ENCODE measurements at places on chromosomes 7 and 10.

- no peak for DNase-seq
These were observed 30.8 kb upstream of the CRYGN start for GRCh38 chr7:151470711-151471110.

GRCh38 chr7:134694299-134694698, 47.6 kb downstream of the BPGM start:
- no peak for DNase-seq

DNA sequence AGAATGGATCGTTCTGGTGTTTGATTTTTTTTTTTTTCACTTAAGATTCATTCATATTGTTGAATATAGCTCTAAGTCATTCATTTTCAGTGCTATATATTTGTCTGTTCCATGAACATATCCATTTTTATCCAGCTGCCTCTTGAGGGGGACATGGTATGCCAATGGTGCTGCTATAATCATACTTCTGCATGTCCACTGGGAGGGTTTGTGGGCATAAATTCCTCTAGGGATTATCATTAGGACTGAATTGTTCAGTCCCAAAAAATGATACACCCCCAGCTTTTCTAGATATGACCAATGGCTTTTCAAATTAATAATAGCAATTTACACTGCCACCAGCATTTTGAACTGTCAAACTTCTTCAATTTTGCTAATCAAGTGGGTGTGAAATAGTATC, 41.1 kb downstream of the CAV1 start:
- DNase-seq, result no peak

- no peak for DNase-seq
These were observed 5.3 kb upstream of the TMEM139 start for GRCh38 chr7:143279186-143280098.

GRCh38 chr10:102764470-102765161, 20.9 kb downstream of the WBP1L start:
- no peak for DNase-seq

DNA sequence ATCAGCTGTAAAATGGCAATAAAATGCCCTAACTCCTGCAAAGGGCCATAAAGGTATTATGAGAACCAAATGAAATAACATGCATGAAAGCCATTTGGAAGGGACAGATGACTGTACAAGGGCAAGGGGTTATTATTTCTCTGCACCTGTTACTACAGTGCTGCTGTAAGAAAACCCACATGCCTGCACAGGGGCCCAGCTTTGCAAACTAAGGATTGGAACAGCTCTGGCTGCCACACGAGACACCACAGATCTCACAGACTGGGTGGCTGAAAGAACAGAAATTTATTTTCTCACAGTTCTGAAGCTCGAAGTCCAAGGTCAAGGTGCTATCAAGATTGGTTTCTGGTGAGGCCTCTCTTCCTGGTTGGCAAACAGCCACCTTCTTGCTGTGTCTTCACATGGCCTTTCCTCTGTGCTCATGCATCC, 409.0 kb upstream of the NRP1 start:
- no peak for DNase-seq

DNA sequence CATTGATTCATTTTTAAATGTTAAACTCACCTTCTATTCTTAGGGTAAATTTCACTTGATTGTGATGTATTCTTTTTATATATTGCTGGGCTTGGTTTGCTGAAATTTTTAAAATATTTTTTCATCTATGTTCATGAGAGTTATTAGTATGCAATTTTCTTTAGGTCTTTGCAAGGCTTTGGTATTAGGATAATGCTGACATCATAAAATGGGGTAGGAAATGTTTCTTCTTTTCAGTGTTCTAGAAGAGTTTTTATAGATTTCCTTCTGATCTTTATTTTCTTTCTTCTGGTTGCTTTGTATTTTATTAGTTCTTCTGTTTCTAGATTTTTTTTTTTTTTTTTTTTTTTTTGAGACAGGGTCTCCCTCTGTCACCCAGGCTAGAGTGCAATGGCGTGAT, 56.3 kb downstream of the AHCYL2 start:
- DNase-seq, result no peak

DNA sequence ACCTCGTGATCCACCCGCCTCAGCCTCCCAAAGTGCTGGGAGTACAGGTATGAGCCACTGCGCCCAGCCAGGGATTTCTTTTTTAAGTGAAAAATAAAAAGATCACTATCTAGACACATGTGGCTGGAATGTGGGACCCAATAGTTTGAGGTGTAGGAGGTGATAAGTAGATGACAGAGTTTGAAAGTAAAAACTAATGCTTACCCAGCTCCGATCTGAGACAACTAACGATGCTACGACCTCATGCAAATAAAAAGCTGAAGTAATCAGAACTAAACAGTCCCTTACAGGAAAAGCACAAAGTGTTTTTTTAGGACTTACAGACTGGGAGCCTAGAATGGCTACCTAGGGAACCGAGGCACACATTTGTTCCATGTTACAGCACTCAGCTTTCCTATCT, 23.0 kb downstream of the PCGF6 start:
- DNase-seq, result no peak

DNA sequence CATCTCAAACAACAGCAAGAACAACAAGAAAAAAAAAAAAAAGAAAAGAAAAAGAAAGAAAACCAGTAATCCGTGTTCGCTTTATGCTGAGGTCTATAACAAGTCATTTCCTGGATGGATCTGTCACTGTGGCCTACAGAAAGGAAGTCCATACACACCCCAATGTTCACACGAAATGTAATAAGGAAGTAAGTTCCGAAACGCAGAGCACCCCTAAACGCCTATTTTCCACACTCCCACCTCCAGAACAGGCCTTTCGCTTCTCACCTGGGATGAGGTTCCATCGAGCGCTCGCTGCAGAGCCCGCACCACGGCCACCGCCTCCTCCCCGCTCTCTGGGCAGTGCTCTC, 735 bp downstream of the ZNF394 start:
- peak; percentile 33 for DNase-seq

GRCh38 chr10:113540845-113541548, 11.9 kb upstream of the HABP2 start:
- no peak for DNase-seq

DNA sequence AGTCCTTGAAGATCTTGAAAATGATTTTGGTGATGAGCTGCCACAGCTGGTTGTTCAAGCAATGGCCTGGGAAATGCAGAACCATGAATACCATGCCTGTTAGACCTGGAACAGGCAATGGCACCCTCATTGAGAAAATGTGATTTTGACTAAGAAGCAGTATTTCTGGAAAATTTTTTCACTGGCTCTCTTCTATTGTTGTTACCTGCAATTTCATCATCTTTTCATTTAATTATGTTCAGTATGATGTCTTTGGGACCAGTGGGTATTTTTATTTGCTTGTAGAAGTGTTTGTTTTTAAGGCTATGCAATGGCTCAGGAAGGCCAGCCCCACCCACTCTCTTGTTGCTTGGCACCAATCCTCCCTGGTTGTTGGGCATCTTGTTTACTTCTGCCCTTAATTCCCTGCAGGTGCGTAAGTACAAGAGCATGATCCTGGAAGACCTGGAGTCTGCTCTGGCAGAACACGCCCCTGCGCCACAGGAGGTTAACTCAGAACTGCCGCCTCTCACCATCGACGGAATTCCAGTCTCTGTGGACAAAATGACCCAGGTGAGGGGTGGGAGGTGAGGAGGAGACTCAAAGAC, 78.6 kb downstream of the NRF1 start:
- DNase-seq, result no peak

DNA sequence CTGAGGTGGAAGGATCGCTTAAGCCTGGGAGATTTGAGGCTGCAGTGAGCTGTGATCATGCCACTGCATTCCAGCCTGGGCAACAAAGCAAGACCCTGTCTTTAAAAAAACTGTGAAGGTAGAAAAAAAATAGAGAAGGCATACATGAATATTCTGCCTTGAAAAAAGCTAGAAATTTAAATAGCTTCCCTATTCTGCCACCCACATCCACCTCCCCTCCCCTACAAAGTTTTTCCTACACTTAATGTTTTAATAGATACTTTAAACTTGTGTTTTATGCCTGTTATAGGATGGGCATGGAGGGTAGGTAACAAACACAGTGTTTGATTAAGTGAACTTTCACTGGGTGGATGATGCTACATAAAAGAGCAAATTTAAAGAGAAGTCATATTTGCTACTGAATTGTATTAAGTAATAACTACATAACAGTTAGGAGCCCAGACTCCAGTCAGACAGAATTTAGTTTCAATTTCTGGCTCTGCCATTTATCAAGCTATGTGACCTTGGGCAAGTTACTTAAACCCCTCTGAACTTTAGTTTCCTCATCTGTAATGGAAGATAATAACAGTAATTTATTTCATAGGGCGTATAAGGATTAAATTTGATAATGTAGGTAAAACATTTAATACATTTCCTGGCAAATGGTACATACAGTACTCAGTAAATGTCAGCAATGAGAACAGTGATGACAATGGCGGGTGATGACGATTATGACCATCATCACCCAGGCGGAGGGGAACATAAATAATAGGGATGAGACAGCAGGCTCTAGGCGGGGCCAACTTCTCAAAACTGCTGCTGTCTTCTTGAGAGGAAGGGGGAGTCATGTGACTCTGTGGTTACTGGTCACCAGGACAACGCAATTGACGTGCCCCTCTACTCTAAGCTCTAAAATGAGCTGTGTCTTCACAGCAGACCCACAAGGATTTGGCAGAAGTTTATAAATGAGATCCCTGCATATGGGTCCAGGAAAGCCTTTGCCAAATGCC, 15.8 kb downstream of the DNMBP start:
- DNase-seq, result peak; percentile 31

GRCh38 chr10:87657371-87657770, 2.3 kb upstream of the PAPSS2 start:
- no peak for DNase-seq

GRCh38 chr7:98985406-98985805, 107.1 kb downstream of the TRRAP start:
- no peak for DNase-seq

DNA sequence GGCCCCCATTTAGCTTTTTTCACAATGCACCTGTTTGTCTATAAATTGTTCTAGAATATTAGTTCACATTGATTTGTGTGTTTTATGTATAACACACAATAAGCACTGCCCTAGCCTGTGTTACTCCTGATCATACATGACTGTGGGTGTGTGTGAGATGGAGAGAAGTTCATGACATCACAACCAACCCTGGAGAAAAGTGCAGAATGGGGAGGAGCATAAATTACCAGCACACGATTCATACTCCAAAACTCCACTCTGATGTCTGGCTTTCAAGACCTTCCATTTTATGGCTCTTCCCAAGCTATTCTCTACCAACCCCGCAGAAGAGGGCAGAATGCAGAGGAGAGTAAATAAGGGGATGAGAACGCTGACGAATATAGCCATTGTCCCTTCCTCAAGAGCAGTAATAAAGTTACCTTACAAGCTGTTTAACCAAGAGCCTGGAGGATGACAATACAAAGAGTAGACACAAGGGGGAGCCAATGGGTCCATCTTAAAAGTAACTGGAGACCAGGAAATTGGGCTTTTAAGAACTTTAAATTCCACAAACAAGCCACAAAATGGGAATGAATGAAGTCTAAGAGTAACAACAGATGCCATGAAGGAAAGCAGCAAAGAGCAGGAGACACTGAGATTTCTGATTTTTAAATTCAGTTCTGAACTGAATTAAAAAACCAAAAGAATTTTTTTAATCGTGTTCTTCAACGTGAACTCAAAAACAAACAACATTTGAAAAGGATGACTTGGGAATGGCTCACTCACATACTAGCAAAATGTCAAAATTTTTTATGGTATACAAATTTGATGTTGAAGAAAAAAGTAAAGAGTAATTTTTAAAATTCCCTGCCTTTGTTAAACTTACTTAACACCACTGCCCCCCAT, 159.6 kb downstream of the PARD3 start:
- DNase-seq, result no peak

- DNase-seq, result no peak
These were observed at the start of gene CCM2 for GRCh38 chr7:45000093-45001032. Gene CCM2, plus strand, starts transcription at chr7:45000201. Its CDS starts 133 bp downstream, at chr7:45000334.

GRCh38 chr7:102305414-102306268, 19.0 kb downstream of the SH2B2 start:
- DNase-seq, result no peak

- DNase-seq, result no peak
These were observed 118.5 kb downstream of the GLRX3 start for GRCh38 chr10:130254662-130255061.

GRCh38 chr7:73749931-73750776, 11.6 kb upstream of the ABHD11 start:
- DNase-seq, result no peak

- no peak for DNase-seq
These were observed 46.2 kb downstream of the BLNK start for GRCh38 chr10:96225119-96225518.

DNA sequence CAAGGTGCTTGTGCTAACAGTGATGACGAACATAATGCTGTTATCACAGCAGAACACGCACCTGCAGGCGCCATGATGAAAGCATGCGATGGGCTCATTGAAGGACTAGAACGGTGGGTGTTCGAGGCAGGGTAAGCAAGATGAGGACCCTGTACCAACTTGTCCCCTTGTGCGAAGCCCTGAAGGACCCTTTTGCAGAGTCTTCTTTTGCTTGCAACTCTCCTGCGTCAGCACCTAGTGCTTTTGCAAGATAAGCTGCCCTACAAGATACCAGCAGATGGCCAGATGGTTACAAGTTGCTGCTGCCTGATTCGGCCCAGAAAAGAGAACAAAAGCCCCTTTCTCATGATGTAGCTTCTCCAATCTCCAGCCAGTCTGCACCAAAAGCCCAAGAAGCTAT, 4.2 kb upstream of the IL15RA start:
- DNase-seq, result no peak

- no peak for DNase-seq
These were observed 63.9 kb downstream of the BTAF1 start for GRCh38 chr10:91987397-91988037.

All from CD4-positive, alpha-beta T cell treated with Interleukin-6 at 100 ng/mL for 8 hours (primary cell).